ENCODE measurements at places on chromosomes 1 and 21.
A peak's percentile ranks its signal among the peaks of the same experiment; 100 is the strongest.

GRCh38 chr1:204684571-204685235, 835 bp downstream of the LRRN2 start:
- DNase-seq = peak; percentile 37

DNA sequence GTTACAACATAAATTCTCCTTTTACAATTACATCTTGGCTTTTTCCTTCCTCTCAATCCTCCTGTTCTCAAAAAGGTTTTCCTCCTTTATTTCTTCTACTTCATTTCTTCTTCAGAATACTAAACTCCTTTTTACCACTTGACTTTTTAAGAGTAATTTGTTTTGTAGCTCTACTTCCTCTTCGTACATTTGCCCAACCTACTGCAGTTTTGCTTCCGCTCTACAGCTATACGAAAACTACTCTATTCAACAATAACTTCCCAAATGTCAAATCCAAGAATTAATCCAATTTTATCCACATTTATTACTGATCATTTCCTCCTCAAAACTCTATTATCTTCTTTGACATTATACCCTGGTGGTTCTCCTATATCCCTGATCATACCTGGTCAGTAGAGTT, 3.4 kb downstream of the GDAP2 start:
- DNase-seq = no peak

- DNase-seq = no peak
These were observed 51.1 kb downstream of the CSMD2 start for GRCh38 chr1:34113887-34114286.

GRCh38 chr1:48493970-48494769, 22.2 kb upstream of the SPATA6 start:
- peak; percentile 40 for DNase-seq

GRCh38 chr1:172452536-172453152, 8.8 kb upstream of the PIGC start:
- DNase-seq = no peak

GRCh38 chr21:14550135-14550534, 4.0 kb upstream of the SAMSN1 start:
- no peak for DNase-seq
